ENCODE measurements at places on chromosomes 4 and X.

GRCh38 chrX:47690175-47690574 lies 31.2 kb upstream of the UXT start:
- no peak for DNase-seq

DNA sequence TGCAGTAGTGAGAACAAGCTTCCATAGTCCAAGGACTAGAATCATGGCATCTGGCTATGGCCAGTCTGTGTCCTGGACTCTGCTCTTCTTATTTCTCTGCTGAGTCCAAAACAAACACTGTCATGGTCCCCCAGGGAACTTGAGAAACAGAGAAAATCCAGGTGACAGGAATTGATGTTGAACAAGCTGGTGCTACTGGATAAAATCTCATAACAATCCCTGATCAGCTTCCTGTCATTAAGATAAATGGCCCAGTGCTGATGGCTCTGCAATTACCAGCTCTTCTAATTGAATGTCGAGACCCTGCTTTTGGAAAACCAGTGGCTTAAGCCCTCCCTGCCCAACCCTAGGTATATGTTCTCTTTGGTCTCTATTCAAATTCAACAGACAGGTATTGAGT lies 58.8 kb upstream of the ARHGAP36 start:
- no peak for DNase-seq

- DNase-seq, result no peak
Measured at GRCh38 chr4:127648061-127648460, 15.3 kb downstream of the INTU start.

GRCh38 chrX:150201391-150201790 lies 161.7 kb upstream of the MAMLD1 start:
- DNase-seq, result no peak

DNA sequence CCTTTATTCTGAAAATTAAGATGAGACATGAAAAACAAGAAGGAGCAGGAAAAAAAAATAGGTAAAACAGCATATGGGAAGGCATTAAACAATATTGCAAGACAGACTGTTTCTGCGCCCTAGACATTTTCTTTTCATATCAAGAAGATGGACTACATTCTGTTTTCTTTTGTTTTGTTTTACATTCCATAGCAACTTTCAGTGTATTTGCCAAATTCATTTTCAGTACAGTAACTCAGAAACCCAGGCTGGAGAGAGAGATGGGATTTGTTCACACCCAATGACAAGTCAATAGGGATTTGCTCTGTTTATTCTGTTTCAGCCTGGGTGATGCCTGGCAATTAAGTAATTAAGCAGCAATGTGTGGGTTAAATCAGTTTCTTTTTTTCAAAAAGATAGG lies 892.8 kb upstream of the DIAPH2 start:
- DNase-seq, result no peak

DNA sequence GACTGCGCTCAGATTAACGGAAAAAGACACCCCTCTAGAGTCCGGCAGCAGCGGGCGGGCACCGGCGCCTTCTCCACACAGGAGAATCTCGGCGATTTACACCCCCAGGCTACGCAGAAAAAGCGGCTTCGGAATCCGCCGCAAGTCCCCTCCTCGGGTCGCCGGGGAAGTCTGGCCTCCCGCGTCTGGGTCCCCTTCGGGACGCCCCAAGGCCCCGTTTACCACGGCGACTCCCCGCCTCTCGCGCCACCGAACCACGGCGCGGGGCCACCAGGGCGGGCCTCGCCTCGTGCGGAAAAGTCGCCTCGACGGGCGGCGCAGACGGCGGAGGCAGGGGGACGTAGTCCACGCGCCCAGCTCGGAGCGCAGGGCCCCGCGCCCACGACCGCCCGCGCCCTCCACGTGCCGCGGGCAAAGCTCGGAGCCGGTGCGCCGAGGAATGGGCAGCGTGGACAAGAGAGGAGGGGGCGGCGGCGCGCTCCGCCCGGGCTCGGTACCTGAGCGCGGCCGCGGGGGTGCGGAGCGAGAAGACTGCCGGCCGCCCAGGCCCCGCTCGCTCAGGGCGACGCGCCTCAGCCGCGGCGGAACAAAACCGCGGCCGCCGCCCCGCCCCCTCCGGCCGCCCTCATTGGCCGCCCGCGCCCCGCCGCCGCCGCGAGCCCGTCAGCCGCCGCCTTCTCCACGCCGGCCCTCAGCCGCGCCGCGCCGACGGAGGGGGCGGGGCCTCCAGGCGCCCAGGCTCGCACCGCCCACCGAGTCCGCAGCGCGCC lies at the start of gene FAM53A:
Gene FAM53A (minus strand): TSS at position 578 of the 770 bp plus-strand sequence. CDS start 15,572 bp downstream, outside the sequence.
- peak; percentile 97 for DNase-seq

- no peak for DNase-seq
Measured at GRCh38 chr4:130608121-130608520, 1512.2 kb downstream of the C4orf33 start.

DNA sequence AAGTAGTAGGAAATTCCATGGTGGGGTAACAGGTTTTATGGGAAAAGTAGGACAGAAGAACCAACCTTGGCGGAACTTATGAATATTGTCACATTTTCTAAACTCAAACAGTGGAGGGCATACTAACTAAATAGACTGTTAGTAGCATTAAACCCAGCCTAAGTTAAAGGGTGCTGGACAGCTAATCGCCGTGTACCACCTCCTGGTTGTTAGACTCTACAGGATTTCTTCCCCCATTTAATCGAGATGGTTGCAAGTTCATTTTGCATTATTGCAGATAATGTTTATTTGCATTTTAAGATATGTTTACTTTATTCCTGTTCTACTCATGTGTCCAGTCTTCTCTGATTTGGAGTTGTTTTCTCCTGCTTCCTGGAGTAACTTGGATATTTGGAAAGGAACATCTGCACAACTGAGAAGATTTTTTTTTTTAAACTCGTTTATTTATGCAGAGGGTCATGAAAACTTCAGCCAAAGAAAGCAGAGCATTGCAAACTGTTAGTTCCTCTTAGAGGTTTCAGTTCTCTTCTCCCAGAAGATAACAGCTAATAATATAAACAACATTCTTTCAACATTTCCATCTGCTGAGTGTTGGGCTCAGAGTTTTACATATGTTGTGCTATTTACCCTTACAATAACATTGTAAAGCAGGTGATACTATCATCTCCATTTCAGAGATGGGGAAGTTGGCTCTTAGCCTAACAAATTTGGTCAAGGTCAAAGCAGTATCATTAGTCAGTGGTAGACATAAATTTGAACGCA lies 51.5 kb upstream of the TBC1D9 start:
- DNase-seq, result no peak

DNA sequence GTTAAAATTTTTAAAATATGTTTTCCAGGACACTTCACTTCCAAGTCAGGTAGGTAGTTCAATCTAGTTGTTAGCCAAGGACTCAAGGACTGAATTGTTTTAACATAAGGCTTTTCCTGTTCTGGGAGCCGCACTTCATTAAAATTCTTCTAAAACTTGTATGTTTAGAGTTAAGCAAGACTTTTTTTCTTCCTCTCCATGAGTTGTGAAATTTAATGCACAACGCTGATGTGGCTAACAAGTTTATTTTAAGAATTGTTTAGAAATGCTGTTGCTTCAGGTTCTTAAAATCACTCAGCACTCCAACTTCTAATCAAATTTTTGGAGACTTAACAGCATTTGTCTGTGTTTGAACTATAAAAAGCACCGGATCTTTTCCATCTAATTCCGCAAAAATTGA lies 49.7 kb downstream of the XIAP start:
- no peak for DNase-seq

DNA sequence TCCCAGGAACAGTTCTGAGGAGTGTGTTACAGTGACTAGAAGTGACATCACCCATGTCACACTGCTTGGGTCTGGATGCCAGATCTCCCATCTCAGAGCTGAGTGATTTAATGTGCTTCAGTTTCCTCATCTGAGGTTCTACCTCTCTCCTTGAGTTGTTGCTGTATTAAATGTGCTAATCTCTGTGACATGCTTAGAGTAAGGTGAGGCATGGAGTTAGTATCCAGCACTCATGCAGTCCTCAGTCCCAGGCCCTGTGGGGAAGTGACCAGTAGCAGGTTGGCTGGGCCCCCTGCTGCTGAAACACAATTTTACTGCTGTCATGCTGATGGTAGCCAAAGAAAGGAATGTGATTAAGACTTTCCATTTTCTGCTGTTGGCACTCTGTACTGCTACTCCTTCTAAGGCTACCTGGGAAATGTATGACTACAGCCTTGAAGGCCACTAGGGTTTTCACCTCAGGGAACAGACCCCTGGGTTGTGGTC lies 639.6 kb downstream of the MID1IP1 start:
- DNase-seq, result no peak

DNA sequence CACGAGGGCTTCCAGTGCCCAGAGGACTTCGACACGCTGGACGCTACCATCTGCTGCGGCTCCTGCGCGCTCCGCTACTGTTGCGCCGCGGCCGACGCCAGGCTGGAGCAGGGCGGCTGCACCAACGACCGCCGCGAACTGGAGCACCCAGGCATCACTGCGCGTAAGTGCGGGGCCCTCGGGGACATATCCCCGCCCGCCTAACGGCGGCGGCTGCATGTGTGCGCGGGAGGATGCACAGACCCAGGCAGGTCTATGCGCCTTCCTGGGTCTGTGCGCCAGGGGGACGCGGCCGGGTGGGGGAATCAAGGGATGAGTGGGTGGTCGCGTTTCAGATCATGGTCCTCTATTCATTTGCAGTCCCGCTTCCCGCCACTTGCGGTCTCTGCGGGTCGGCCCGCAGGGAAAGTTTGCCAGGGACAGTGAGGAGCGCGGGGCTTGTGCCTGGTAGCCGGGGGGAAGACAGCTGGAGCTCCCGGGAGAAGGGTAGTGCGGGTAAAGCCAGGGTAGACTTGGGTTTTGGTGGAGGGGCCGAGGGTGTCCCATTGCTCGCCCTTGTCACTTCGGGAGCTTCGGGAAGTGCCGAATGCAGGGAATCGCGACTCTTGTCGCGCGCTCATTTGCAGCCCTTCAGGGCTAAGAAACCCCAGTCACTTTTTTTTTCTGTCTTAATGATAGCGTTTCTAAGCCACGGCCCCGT lies 1.0 kb downstream of the SHISA3 start:
- DNase-seq, result no peak

DNA sequence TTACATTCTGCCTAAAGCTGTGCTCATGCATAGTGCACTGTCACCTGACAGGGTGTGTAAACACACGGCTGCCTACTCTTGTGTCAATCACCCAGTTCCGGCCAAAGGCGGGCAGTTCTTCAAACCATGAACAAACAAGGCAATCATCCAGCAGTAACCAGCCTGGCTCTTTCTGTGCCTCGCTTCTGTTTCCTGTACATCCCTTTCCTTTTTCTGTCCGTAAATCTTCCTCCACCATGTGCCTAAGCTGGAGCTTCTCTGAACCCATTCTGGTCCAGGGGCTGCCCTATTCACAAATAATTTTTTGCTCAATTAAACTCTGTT lies 60.8 kb upstream of the CBR4 start:
- peak; percentile 85 for DNase-seq

- no peak for DNase-seq
Measured at GRCh38 chr4:113052379-113052951, 3.0 kb downstream of the ANK2 start.

- DNase-seq, result no peak
Measured at GRCh38 chr4:8238515-8239053, 31.0 kb upstream of the HTRA3 start.

GRCh38 chr4:67892905-67893304 lies 9.1 kb upstream of the TMPRSS11D start:
- DNase-seq, result no peak

DNA sequence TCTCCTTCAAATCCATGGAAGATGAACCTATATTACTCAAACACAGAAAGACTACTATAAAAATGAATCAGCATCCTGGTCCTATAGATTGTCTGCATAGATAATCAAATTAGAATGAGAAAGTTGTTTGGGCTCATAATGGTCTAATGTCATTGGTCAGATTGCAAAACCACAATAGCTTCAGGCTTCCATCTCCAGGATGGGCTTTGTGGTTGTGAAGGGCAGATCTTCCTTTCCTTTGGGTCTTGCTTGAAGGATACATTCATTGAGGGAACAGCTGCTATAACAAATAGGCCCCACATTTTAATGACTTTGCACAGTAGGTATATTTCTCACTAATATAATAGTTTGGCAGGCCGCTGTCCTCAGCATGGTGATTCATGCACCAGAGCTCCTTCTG lies 94.3 kb downstream of the REPS2 start:
- DNase-seq, result no peak

- DNase-seq, result no peak
Measured at GRCh38 chrX:45502396-45502795, 301.7 kb upstream of the DIPK2B start.

GRCh38 chrX:68421636-68422035 lies 11.7 kb downstream of the OPHN1 start:
- DNase-seq, result no peak

- no peak for DNase-seq
Measured at GRCh38 chr4:130233377-130234047, 1137.6 kb downstream of the C4orf33 start.

GRCh38 chr4:129897111-129897510 lies 801.2 kb downstream of the C4orf33 start:
- no peak for DNase-seq

GRCh38 chr4:81898862-81899504 lies 427.3 kb upstream of the RASGEF1B start:
- no peak for DNase-seq

- DNase-seq, result no peak
Measured at GRCh38 chr4:171876636-171877035, 63.4 kb downstream of the GALNTL6 start.

GRCh38 chrX:153516073-153516472 lies 1.4 kb upstream of the ATP2B3 start:
- DNase-seq, result no peak

DNA sequence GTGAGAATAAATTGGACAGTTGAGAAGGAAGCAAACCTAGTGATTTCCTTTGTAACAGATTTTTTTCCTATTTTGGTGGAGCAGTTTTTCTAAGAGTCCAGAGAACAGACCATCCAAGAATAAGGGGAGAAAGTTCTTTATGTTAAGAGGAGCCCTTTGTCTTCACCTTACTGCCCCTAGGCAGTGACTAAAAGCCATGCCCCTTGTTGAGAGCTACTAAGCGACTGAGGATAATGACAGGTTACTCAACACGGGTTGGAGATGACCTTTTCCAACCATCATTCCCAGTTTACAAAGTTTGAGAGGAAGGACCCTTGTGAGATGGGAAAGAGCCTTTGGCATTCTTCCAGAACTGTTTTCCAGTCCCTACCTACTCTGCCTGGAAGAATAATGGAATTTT lies 3.2 kb downstream of the CCDC160 start:
- no peak for DNase-seq

DNA sequence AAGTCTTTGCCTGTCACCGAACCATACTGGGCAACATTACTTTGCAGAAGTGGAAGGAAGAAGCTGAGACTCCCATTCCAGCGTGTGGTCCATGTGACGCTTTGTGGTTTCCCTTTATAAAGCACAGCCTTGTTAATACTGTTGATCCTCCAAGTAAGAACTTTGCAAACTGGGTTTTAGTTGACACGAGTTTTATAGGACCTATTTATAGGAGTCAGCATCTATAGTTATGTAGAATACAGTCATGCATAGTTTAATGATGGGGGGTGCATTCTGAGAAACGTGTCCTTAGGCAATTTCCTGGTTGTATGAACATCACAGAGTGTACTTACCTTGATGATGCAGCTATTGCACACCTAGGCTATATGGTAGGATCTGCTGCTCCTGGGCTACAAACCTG lies 1879.4 kb upstream of the TENM3 start:
- no peak for DNase-seq

- DNase-seq, result no peak
Measured at GRCh38 chr4:6233929-6234328, 33.6 kb upstream of the JAKMIP1 start.

- no peak for DNase-seq
Measured at GRCh38 chr4:98639108-98639507, 19.3 kb downstream of the TSPAN5 start.

Measured in left lobe of liver (tissue), 2 donors.